Skin of body (tissue), 3 donors: ENCODE measurements at places on chromosomes 12 and 14.

DNA sequence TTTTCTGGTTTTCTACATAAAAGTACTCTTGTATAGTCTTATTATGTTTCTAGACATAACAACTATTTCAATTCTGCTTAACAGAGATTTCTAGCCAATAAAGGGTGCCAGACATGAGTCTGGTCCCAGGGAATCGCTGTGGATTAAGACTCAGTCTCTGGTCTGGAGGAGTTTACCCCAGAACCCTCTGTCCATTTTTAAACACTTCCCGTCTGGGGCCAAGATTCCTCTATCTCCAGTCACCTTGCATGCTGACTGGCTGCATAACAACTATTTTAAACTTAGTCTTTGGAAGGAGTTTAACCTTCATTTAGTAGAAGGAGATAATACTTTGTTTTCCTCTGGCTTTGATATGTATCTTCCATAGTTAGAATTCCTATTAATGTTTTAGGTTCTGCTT is 163.1 kb upstream of the IFNG-AS1 start:
- no peak for DNase-seq

GRCh38 chr12:124017064-124017463 is 44.0 kb downstream of the ZNF664 start:
- DNase-seq: no peak

DNA sequence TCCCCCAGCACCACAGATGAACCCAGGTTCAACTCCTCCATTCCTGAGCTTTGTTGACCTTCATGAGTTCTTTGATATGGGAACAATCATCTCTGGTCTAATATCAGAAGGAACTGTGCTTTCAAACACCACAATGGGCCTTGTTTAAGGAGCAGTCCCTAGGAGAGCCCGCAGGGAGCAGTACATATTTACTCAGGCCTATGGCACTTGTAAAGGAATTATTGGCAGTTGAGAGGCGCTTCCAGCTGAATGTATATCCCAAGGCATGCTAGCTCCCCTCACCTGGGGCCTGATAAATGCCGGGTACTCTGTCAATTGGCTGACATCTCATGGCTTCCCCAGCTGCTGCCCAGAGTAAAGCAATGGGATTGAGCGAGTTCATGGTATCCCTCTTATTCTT is 76.2 kb downstream of the ZFP36L1 start:
- DNase-seq: no peak

DNA sequence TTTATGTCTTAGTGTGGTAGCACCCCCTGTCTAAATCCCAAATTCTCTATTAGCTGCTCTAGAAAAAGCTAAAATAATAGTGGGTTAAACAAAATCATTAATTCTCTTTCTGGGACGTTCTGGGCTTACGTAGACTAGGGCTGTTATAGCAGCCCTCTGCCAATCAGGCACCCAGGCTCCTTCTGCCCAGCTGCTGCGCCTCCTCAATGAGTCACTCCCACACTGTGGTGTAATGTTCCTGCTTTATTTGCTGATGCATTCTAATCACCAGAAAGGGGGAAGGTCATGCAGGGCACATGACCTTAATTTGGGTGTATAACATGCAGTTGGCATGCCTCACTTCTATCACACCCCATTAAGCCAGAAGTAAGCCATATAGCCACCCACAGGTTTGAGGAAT is 294.5 kb downstream of the GALC start:
- DNase-seq: no peak

- no peak for DNase-seq
These were observed 32.5 kb downstream of the RGS6 start for GRCh38 chr14:71964716-71965115.

GRCh38 chr12:6957151-6957701 is 6.1 kb downstream of the PTPN6 start:
- DNase-seq: no peak
